ENCODE measurements at places on chromosomes 6 and 20.

DNA sequence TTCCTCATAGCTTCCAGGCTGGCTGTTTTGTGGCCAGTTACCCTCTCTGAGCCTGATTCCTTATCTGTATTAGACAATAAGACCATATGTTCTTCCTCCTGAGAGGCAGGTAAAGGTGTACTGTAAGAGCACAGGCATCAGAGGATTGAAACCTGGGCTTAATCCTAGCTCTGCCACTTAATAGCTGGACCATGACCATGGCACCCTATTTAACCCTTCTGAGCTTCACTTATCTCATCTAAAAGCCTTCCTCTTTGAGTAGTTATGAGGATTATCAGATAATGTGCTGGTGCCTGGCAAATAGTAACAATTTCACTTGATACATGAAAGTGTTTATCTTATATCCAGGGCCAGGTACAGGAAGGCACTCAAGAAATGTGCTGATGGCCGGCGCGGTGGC lies 34.9 kb downstream of the BCL2L1 start:
- no peak for DNase-seq

DNA sequence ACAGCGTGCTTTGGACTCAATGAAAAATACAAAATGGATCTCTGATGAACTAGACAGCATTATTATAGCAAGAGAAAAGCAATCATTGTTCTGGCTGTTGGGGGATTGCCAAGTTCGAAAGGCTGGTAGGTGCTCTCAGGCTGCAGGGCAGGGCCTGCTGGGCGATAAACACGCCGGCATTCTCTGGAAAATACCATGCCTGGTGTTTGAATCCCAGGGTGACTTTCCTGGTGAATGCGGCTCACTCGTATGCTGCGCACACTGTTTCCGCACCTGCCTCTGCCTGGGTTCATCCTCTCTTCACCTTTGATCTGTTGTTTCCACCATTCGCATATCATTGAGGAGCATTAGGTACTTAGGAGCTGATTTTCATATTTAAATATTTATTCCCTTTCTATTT lies 37.4 kb downstream of the GCNT2 start:
- no peak for DNase-seq

GRCh38 chr6:72857791-72858585 lies 236.1 kb downstream of the KCNQ5 start:
- DNase-seq, result no peak

DNA sequence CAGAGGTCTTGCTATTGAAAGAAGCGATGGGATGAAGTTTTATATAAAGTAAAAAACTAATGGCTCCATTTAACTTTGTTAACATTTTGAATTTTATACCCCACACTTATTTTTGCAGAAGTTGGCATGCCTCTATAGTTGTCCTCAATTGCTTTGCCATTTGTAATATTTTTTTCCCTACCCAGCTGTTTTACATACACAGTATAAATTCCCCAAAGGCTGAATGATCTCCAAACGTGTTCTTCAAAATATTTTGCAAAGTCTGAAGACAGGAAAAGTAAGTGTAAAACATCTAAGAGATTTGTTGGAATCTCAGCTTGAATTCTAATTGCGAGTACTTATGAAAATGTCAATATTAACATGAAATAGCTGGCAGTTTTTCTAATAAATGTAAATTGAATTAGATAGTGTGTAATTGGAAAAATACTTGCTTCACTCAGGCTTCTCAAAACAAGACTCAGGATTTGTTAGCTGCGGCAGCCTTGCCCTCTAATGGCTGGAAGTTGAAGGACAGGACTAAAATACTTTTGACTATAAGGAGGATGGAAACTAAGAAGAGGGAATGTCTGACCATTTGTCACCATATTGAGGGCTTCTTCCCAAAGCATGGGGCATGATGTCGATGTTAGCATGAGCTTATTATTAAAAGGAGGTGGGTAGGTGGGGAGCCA lies 226.8 kb downstream of the UST start:
- no peak for DNase-seq

GRCh38 chr6:87539554-87539953 lies 50.2 kb downstream of the RARS2 start:
- DNase-seq, result no peak

DNA sequence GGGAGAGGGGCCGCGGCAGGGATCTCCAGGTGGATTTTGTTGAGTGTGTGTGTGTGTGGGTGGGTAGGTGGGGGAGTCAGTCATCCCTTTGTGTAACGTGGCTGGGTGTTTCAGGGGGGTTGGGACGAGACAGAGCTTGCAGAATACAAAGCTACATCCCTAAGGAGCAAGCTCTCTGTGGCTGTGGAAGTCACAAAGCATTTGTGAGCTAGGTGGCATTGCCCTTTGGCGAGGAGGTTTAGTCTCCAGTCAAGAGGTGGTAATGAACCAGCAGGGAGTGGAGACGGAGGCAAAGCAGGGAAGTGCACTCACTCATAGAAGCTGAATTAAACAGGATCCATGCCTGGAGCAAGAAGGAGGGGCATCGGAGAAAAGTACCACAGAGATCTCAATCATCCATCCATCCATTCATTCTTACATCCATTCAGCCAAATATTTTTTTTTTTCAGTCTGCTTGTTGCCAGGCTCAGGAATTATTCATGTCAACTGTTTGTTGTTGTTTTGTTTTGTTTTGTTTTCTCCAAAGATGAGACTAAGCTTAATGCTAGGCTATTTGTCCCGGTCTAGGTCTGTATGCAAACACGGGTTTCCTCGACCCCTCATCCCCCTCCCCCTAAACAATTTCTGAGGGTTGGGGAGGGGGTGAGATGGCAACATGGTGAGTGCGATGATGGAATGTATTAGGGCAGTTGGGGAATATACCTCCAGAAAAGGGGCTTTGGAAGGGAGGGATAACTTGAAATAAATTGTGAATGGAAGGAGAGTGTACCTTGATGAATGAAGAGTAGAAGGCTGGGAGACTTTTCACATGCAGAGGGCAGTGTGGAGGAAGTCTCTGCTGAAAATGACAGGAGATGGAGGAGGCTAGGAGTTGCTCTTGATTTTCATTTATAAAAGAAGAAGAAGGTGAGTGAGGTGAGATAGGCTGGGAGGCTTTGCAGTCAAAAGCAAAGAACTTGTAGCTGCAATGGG lies 1.0 kb downstream of the HCRTR2 start:
- DNase-seq, result no peak

GRCh38 chr20:62048821-62049291 lies 16.8 kb downstream of the TAF4 start:
- no peak for DNase-seq

DNA sequence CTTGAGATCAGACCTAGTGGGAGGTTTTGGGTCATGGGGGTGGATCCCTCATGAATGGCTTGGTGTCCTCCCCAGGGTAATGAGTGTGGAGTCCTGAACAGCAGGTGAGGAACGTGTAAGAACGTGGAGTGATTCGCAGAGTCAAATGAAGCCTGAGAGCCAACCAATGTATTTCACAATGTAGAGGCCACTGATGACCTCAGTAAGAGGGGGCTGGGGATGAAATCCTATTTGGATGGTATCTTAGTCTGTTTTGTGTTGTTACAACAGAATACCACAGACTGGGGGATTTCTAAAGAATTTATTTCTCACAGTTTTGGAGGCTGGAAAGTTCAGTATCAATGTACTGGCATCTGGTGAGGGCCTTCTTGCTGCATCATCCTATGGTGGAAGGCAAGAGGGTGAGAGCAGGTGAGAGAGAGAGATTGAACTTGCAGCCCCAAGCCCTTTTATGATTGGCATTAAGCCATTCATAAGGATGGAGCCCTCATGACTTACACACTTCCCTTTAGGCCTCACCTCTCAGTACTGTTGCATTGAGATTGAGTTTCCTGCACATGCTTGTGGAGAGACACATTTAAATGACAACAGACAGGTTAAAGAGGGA lies 47.3 kb upstream of the HIVEP1 start:
- DNase-seq, result no peak

GRCh38 chr20:18971574-18971973 lies 158.0 kb downstream of the SCP2D1 start:
- no peak for DNase-seq

GRCh38 chr20:33894798-33895197 lies 83.7 kb downstream of the CHMP4B start:
- DNase-seq, result no peak

DNA sequence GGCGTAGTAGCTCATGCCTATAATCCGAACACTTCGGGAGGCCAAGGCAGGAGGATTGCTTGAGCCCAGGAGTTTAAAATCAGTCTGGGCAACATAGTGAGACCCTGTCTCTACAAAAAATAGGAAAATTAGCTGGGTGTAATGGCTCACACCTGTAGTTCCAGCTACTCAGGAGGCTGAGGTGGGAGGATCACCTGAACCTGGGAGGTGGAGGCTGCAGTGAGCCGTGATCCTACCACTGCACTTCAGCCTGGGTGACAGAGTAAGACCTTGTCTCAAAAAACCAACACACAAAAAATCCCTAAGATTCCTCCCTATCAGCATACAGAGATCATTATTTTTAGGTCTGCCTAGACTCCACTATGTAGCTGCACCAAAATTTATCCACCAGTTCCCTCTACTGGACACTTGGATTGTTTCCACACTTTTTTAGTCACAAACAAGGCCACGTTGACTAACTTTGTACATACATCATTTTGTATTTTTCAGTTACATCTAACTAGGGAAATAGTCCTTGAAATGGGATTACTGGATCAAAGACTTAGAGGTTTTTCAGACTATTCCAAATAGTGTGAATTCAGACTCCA lies 3.6 kb upstream of the PHF1 start:
- no peak for DNase-seq

- DNase-seq, result no peak
These were observed 72.1 kb downstream of the FILIP1 start for GRCh38 chr6:75421316-75422023.

Data from activated CD8-positive, alpha-beta memory T cell treated with anti-CD3 and anti-CD28 coated beads for 1 hour (primary cell).